ENCODE measurements at places on chromosomes 5 and 9.
A peak's percentile ranks its signal among the peaks of the same experiment; 100 is the strongest.

DNA sequence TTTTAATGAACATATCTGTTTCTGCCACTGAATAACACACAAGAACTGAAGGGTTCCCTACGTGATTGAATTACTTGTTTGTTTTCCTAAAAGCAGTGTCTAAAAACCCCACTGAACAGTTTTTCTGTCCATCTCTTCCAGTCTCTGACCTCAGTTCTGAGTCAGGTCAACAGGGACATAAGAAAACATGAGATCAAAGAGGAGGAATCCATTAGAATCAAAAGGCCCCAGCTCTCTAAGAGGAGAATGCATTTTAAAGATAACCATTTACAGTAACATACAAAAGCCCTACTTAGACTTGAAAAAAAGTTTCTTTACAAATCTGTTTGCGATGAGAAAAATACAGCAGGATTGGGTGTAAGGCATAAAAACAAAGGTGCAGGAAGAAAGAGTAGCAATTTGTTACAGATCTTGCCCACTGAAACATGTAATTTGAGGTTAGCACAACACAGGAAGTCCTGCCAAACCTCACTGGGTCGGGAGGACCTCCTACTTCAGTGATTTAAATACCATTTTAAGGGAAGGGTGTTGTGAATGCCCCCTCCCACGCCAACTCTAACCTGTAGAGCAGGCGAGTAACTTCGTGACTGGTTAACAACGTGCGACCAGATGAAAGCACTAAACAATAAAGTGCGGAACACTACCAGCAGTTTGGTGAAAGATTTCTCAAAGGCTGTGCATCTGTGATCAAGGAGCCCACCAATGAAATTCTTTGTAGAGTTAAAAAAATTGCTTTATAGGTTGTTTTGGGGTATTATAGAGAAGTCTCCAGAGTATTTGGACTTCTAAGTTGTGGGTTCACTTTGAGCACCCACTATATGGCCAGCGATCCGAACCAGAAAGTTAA, 1.3 kb downstream of the QSOX2 start:
- no peak for DNase-seq

DNA sequence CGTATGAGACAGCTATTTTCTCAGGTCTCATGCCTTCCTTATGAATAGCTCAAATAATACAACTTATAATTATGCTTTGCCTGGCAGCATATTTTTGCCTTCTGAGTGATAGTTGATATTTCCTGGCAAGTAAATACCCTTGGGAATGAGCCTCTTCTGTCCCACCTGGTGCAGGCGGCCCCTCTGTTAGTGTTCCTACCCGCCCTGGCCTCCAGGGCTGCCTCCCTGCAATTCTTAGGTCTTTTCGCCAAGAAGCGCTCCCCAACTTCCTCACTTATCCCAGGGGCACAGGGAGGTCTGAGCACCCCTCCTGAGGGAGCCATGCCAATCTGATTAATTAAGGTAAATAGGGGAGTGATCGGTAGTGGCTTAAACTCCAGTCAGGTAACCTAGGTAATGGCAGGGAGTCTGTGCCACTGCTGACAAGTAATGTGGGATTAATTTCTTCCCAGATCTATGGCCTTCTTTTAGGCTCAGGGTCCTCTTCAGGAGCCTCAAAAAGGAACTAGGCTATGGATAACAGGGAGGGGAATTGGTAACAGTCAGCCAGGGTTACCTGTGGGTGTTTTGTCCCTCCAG, 81.5 kb downstream of the GALNT10 start:
- DNase-seq = no peak

- DNase-seq = no peak
Measured at GRCh38 chr5:16774806-16775205, 158.0 kb upstream of the RETREG1 start.

- DNase-seq = no peak
Measured at GRCh38 chr9:91066042-91066415, 264.4 kb downstream of the SYK start.

GRCh38 chr5:16564248-16564867, 52.4 kb downstream of the RETREG1 start:
- DNase-seq = no peak

DNA sequence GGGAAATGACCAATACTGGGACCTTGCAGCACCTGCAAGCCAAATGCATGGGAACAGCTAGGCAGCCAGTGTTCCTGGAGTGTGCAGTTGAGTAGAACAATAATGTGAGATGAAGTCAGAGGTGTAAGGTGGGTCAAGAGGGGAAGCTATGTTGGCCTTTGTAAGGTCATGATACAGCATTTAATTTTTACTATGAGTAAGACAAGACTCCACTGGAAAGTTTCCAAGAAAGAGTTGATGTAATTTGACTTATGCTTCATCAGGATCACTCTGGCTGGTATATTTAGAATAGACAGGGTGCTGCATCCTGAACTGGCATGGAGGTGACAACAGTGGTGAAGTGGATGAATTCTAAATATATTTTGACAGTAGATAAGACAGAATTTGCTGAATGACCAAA, 744.8 kb downstream of the KCTD16 start:
- no peak for DNase-seq

- peak; percentile 22 for DNase-seq
Measured at GRCh38 chr9:112174965-112175795, at the start of gene SUSD1. SUSD1 (minus strand) TSS chr9:112175297; CDS start chr9:112175235, 62 bp downstream.

DNA sequence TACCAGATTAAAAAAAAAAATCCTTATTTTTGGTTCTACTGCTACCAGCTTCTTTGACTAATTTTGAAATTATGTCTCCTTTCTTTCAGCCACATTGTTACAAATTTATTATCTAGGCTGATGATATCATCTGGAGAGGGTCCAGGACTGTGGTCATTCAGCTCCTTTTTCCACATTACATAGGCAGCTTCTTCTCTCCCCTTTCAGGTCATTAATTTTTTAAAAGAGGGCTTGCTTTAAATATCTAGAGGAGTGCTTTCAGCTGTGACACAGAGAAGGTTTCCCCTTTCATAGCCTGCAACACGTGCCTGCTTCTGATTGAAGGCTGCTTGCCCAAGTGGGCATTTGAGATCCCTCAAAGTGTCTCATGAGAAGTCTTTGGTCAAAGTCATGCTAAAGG, 155.7 kb upstream of the PAPPA start:
- DNase-seq = no peak

DNA sequence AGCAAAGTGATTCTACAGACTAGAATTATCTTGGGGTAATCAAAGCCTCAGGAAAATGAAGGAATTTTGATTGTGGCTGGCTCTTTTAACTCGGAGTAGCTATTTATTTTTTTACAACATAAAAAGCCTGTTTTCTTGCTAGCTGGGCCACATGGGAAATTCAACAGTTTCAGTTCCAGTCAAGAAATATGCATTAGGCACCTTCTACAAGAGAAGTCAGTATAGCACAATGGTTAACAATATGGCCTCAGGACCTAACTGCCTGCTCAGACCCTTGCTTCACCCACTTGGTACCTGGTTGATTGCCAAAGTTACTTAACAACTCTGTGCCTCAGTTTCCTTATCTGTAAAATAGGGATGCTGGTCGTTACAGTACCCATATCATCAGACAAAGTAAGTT, 586.2 kb downstream of the ZNF608 start:
- DNase-seq = no peak

DNA sequence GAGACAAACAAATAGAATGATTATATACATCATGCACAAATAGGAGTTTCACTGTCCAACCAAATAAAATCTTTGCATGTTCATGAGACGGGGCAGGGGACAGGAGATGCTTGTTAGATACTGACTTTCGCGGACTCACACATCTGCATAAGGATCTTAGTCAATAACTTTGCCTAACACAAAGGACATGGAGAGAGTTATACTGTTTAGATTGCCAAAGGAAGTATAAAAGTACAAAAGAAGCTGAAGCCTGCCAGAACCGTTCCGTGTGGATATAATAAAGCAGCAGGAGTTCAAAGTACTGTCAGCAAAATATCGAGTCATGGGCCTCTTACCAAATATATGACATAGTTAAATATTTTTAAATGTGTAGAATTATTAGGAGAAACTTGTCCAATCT, 1148.4 kb downstream of the EFNA5 start:
- DNase-seq = no peak

DNA sequence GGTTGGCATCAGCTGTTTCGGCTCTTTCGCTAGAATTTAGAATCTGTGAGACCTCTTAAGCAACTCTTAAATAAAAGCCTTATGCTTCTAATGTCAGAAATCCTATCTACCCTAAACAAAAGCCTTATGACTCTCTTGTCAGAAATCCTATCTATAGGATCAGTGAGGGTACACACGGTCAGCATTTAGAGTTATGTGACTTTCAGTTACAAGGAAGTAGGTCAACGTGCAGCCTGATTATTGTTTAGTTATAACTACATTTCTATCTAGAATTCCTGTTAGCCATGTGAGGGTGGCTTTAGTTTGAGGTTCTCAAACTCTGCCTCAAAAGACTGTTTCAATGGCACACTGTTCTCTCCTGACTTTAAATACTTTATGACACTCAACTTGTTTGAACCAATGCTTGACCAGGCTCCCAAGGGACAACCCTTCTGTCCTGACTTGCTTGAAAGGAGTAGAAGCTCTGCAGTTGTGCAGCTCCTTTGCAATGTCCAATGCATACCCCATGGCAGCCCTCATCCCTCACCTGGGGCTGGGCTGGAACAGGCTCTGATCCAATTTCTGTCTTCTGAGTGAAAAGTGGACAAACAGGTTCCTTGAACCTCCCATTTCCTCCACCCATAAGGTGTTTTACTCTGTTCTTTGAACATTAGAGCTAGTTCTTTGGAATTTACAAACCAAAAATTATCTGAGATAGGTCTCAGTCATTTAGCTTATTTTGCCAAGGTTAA, 251.6 kb upstream of the PIK3R1 start:
- DNase-seq = peak; percentile 26

DNA sequence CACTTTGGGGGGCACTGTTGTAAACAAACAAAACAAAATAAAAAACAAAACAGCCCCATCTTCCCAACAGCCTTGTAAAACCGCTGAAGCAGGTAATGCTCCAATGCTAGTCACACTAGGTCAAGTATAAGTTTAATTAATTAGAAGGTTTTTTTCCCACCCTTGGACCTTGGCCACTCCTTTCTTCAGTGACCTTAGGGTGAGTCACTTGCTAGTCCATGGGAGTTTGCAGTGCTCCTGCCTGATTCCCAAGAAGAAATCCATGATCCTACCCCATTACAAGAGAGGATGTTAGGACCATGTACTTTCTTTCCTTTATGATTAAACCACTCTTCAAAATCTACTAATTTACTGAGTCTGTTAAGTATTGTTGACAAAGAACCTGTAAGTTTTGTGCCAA, 192.2 kb upstream of the CDKN2B start:
- DNase-seq = no peak

DNA sequence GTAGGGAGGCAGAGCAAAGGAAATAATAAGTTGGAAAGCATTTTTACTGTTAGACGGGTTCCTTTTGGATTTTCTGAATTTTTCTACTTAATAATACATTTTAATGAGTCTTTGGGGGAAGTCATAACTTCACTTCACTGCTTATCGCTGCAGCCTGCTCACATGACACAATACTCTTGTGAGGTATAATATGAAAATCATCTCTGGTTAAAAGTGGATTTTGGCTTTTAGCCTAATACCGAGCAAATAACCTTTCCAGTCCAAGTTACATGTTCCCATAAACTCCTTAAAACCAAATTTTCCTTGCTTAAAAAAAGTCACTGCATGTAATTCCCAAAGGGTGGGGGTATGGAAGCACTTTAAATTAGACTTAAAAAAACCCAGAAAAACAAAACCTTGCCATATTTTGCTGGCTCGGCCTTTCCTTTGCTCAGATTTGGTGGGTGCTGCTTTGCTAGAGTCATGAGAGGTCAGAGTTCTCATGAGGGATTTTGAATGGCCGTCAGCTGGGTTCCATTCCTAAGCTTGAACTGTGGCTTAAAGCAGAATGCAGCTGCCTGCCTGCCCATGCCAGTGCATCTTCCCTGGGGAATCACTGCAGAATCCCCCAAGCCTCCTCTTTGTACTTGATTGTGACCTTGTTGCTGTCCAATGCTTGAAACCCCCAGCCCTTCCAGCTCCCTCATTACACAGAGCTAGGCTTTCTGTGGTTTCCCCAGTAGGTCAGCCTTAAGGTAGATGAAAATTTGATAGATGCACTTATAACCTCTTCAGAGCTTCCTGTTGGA, 331.8 kb downstream of the KDM4C start:
- DNase-seq = no peak

- no peak for DNase-seq
Measured at GRCh38 chr9:136518623-136519022, 27.2 kb downstream of the NOTCH1 start.

DNA sequence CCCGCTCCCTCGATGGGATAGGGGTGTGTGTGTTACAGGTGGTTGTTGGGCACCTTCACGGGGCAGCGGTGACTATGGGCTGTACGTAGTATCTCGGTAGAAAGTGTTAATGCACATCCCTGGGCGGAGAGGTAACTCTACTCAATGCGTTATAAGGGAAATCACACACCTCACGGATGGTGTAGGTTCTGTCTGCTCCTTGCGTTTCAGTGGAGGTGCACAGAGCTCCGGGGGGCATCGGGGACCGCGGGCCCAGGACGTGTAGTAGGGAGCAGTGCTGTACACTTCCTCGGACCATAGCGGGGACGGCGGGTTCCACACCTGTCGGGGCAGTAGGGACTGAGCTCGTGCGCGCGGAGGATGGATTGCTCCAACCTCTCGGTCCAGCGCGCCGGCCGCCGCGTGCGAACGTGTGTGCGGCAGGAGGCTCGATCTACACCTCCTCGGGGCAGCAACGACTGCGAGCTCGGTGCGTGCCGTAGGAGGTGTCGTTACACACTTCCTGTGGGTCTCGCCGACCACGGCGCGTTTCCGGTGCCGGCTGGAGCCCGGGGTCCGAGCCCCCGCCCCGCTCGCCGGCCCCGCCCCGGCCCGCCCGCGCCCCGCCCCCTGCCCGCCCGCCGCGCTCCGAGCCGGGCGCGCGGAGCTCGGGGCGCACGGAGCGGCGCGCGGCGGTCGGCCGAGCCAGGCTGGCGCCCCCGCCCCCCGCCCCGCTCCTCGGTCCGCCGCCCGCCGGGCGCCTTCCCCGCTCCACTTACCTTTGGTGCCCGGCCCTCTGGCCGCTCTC, at the start of gene KIAA1958:
TSS of gene KIAA1958 (plus strand) at position 607 of the 787 bp plus-strand sequence. CDS start 87,254 bp downstream, outside the sequence.
- peak; percentile 83 for DNase-seq

- peak; percentile 52 for DNase-seq
Measured at GRCh38 chr5:76527685-76528161, 95.5 kb downstream of the F2RL2 start.

- peak; percentile 14 for DNase-seq
Measured at GRCh38 chr5:143801252-143801939, 10.6 kb upstream of the HMHB1 start.

GRCh38 chr9:31393240-31393639, 991.2 kb upstream of the ACO1 start:
- no peak for DNase-seq

DNA sequence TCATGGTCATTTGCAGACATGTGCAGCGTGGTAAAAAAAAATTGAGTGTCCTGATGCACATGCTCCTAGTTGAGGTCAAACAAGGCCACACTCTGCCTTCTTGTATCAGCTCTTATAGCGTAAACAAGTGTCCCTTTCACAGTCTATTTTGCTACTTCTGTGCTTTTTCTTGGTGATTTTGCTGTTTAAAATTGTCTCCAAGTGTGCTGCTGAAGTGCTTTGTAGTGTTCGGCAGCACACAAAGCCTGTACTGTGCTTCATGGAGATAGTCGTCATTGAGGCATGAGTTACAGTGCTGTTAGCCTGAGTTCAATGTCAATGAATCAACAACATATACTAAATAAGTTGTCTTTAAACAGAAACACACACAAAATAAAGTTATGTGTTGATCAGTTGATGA, 690.4 kb upstream of the MEF2C start:
- DNase-seq = no peak

- no peak for DNase-seq
Measured at GRCh38 chr9:99465231-99465907, 243.3 kb downstream of the SEC61B start.

Data from ELF-1 (cell line).